ENCODE measurements at places on chromosomes 7 and 10. TPM values are rescaled to one million over a fixed set of nuclear protein-coding genes. Genes with fewer than 3 reads are reported as not detected.
A peak's percentile ranks its signal among the peaks of the same experiment; 100 is the strongest.

Gene C10orf62
- total RNA-seq: not detected

Gene SYT15B
- 0.12 TPM for total RNA-seq

GRCh38 chr7:41592794-41593193 is 110.1 kb downstream of the INHBA start:
- no peak overlapping the region for H3K27ac ChIP-seq
- DNase-seq: no peak
- H3K27me3 ChIP-seq: no peaks in the 10 kb centered on the region
- no peaks in the 10 kb centered on the region for H3K36me3 ChIP-seq

Gene MET
- total RNA-seq: 2.2 TPM

DNA sequence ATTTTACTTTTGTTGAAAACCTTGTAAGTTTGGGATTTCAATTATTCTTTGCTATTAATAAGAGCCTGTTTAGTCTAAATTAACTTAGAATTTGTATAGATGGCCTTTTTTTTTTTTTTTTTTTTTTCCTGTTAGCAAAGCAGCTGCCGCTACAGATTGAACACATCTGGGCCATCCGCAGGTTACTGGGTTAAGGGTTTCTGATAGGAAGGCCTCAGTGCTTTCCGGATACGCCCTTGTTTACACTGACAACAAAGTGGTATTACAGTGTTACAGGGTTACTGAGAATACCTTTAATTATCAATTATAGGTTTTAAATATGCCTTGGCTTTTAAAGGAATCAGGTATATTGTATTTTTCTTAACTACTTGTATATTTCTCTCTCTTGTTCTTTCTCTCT is 76.8 kb downstream of the PTN start:
- no peaks in the 10 kb centered on the region for H3K27me3 ChIP-seq
- H3K4me3 ChIP-seq: no peak overlapping the region
- H3K36me3 ChIP-seq: no peaks in the 10 kb centered on the region

Gene CYP3A7
- not detected for total RNA-seq

DNA sequence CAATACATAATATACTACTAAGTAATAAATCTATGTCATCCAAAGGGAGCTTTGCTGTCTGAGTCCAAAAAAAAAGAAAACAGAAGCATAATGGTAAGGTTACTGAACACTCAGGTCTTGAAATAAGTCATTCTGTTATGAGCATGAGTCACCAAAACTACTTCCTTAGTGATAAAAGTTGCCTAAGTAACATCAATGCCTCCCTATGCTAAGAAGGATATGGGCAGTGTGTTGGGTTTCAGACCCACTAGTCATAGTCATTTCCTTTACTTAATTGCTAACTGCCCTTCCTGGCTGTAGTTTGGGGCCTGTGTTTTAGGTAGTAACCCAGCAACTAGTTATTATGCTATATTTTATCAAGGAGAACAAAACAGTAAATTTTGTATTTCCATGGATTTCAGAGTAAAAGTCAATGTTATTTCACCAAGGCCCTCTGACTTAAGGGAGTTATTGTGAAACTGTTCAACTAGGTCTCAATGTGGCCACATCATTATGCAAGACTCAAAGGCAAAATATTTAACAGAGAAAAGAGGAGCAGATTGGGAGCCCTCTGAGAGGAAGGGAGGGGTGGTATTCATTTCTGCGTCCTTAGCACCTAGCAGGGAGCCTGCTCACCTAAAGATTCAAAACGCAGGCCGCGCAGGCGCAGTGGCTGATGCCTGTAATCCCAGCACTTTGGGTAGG is 11.7 kb upstream of the VIM start:
- H3K27ac ChIP-seq: peak overlapping the region; percentile 88
- H3K27me3 ChIP-seq: no peaks in the 10 kb centered on the region
- H3K4me3 ChIP-seq: peak overlapping the region; percentile 8
- H3K4me1 ChIP-seq: peaks cover 32% of the 10 kb centered on the region
- peak; percentile 86 for DNase-seq
- peaks cover 19% of the 10 kb centered on the region for H3K36me3 ChIP-seq

DNA sequence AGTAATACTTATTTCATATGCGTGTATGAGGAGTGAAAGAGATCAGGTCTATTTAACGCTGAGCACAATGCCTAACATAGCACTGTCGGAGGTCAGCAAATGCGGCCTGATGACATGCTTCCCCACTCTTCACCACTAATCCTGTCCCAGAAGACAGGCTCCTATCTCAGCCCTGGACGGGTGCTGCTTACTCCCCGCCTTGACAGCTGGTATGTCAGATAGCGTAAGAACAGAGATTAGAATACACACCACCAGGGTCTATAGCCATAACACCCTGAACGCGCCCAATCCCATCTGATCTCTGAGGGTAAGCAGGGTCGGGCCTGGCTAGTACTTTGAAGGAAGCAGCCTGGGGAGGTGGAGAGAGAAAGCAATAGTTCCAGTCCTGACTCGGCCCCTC is 32.3 kb upstream of the TM9SF3 start:
- no peaks in the 10 kb centered on the region for H3K4me1 ChIP-seq
- H3K27ac ChIP-seq: no peak overlapping the region
- no peak for DNase-seq
- no peaks in the 10 kb centered on the region for H3K36me3 ChIP-seq

Gene FAM25C
- not detected for total RNA-seq

Gene SPDYE8
- not detected for total RNA-seq

Gene ZNF25
- total RNA-seq: 7.9 TPM

DNA sequence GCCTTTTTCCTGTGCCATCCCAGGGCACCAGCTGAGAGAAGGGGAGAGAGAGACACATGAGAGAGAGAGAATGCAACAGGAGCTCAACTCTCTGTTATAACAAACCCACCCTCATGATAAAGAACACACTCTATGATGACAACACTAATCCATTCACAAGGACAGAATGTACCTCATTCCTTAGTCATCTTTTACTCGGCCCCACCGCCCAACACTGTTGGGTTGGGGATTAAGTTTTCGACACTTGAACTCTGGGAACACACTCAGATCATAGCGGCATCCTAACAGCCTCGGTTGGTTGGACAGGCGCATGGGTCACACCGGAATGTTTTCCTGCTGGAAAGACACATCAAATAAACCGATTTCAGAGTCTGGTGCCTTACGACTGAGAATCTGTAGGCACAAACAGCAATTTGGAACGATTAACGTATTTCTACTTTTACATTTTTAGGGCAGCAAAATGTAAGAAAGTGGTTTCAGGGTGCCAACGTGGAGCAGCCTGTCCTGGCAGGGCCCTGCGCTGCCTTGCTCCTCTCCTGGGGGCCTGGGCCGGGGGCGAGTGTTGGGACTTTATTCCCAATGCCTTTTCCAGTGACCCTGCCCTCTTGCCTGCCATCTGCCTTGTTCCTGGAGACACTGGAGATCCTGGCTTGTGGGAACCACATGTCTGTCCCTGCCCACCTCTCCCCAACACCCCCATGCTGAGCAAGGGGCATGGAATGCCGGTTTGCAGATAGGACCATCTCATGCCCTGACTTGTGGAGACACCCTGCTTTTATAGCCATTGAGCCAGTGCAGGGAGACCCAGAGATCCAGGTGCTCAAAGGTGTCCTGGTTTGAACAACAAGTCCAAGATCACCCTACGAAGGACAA is 287.0 kb downstream of the TCERG1L start:
- no peak overlapping the region for H3K27ac ChIP-seq
- H3K4me1 ChIP-seq: no peaks in the 10 kb centered on the region
- H3K27me3 ChIP-seq: no peaks in the 10 kb centered on the region
- no peak for DNase-seq

All from activated CD4-positive, alpha-beta T cell treated with anti-CD3 and anti-CD28 coated beads, Interleukin-2, amount 10 ng/mL, durations not matched to agents 24 days and 14 days (primary cell).